ENCODE measurements at places on chromosomes 5 and 9.

GRCh38 chr5:176761755-176762154 is 48.6 kb upstream of the UNC5A start:
- DNase-seq: no peak

- DNase-seq: no peak
These were observed 3.4 kb downstream of the SLC38A9 start for GRCh38 chr5:55708732-55709131.

DNA sequence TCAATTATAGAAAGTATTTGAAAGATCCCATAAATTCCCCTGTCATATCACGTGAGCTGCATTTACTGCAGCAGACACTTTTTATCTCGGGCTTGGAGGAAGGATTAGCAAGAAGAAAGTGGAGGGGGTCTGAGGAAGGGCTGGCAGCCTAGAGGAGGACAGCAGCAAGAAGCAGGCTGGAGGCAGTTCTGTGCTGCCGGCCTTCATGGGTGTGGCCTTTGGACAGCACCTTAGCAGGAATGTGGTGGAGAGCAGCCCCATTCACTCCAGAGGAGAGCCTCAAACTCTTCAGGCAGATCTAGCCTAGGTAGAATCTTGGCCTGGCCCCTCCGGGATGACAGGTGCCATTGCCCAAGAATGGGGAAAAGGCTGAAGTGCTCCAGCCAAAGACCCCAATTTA is 89.8 kb upstream of the GABRP start:
- DNase-seq: no peak

DNA sequence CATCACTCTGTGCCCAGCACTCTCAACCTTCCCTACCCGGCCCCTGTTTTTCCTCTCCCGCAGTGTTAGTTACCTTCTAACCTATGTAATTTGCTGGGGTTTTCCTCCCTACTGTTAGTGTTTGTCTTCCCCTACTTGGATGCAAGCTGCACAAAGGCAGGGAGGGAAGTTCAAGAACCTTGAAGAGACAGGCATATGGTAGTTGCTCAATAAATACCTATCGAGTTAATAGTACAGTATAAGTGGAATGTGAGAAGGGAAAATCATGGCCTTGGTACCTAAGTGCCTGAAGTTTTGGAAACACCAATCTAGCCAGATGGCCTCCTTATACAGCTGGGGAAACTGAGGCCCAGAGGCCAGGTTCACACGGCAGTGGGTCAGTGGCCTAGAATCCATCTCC is 24.2 kb downstream of the PDGFRB start:
- no peak for DNase-seq

DNA sequence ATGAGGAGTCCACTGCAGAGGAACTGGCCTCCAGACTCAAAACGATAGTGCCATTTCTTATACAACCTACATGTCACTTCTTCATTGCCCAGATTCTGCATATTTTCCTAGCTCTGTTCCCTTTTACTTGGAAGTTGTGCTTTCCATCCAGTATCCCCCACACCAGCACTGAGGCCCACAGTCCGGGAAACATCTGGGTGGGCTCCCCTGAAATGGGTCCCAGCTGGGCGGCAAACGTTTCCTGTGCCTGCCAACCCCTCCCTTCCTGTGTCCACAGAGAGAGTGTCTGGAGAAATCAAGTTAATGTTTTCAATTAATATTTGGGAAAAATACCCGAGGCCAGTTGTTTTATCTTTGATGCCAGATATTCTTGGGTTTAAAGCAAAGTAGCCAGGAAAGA is 111.8 kb downstream of the COL23A1 start:
- no peak for DNase-seq

DNA sequence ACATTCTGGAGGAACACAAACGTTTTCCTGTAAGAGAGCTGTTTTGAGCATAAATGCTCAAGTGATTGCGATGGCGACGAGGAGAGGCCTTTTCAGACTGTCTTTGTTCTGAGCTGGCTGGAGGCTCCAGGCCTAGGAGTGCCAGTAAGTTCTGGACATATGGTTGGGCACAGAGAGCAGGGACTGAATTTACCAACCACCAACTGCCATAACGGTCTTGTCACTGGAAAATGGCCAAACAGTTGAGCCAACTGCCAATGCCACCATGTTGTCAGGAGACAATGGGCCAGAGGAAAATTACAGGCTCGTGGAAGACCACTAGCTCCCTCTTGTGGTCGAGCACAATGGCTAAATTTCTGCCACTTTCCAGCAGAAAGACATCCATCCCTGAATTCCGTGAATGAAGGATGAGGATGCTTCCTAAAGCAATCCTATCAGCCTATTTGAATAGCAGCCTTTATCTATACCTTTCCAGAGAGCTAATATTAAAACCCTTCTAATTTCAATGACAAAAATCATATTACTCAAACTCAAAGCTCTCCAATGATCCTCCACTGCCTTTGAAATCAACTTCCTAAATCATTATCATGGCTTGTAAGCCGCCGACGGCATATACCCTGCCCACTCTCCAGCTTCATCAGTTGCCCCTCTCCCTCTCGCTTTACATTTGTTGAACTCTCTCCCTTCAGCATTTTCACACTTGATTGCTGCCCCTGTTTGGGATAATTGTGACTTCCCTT is 66.9 kb upstream of the GLIS3 start:
- DNase-seq: peak; percentile 70

DNA sequence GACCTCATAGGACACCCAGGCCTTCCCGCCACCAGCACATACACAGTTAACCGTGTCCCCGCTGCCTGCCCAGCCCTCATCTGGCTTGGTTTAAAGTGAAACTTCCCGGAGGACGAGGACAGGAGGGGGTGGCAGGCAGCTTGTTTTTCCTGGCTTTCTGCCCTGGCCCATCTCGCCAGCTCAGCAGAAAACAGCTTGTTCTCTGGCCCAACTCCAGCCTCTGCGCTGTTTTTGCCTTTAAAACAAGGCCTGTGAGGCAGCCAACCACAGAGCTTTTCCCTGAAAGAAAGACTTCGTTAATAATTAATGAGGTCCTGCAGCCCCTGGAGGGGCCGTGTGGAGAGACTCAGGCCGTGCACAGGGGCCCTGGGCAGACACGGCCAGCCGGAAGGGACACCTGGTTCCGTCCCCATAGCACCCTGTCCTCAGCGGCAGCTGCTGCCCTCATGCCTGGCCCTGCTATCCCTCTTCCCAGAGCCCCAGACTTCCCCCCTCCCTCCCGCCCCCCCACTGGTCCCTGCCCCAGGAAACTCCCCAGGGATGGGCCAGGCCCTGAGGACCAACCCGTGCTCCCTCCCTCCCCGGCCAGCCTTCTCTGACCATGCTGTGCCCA is 108.7 kb downstream of the RXRA start:
- DNase-seq: peak; percentile 99

DNA sequence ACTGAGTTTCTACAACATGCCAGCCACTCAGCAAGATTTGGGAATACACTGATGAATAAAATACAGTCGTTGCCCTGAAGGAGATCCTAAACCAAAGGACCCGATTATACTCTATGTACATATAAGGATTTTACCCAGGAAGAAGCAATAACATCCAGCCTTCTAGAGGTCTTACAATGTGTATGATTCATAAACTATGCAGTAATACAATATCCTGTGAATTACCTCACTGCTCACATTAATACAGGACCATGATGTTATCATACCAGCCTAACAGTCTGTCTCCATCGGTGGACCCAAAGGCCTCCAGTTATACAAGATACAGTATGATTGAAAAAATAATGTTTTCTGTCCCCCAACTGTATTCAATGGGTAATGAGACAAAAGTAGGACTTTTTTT is 310.5 kb upstream of the TRPM3 start:
- DNase-seq: no peak

GRCh38 chr9:114370968-114371320 is 16.8 kb downstream of the AKNA start:
- no peak for DNase-seq

DNA sequence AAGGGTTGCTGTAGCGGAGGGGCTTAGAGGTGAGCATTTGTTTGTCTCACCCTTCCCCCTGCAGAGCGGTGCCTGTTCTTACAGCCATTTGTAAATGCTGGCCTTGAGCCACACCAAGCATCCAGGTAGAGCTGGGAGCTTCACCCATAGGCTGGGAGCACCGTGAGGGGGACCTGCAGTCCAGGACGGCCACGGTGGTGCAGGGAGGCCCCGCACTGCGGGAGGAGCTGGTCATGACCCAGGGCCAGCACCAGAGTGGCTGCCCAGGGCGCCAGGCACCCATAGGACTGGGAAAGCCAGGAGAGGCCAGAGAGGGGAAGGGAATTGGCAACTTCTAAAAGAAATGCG is 197.3 kb upstream of the ADAMTS16 start:
- DNase-seq: no peak

DNA sequence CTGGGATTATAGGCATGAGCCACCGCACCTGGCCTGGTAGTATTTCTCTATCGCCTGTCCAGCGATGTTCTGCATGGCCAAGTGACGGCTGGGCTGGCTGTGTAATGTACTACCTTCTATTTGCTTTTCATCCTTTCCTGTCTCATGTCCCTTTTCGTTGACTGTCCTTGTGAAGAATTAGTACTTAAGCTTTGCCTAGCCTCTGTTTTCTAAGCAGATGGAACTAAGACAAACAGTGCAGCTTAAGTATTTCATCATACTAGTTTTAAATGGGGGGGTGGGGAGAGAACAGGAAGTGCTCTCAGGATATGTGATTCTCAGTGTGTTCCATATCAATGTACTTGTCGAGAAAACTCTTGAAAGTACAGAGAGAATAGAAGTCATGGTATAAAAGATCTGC is 31.7 kb upstream of the CCL21 start:
- no peak for DNase-seq

DNA sequence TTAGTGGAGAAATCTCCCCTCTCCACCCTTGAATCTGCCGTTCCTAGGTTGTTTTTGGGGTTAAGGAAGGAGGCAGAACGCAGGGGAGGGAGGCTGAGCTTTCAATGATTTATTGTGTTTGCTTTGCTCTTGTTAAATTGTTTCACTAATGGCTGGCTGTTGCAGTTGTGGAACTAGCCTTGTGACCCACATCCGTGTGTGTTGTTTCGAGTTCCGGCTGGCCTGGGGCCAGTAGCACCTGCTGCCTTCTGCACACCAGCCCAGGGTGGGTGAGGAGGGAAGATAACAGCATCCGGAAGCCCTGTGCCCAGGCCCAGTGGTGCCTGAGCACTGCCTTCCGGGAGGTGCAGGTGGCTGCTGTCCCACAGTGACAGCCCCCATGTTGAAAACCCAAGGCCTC is 3.6 kb downstream of the ERGIC1 start:
- no peak for DNase-seq

DNA sequence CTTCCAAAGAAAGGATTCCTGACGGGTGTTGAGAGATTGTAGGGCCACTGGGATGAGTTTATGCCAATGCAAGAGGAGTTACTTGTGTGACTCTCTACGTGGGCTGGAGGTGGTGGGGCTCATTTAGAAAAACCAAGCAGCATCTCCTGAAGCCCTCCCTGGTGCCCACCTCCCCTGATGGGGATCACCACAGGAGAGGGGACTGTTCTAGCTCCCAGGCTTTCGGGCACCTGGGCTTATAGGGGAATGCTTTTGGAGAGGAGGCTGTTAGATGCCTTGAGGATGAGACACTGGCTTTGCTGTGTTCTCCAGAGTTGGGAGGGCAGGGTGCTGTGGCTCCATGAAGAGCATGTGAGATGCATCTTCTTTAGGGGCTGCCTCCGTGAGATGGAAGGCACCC is 65.0 kb downstream of the IRX1 start:
- DNase-seq: no peak

- DNase-seq: no peak
These were observed 31.3 kb upstream of the HTR4 start for GRCh38 chr5:148685520-148686134.

DNA sequence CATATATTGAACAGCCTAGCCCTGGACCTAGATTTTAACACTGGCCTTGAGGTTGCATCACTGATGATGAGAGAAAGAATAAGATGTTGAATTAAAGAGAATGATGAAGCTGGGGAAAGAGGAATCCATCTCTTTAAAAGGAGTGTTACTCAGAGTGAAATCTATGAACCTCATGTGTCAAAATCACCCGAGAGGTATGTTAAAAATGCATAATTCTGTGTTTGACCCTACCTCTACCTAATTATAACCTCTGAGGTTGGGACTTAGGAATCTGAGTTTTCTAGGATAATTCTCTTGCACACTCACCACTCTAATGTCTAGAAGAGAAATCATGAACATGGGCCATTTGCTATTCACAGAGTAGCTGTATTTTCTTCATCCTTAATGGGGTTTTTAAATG is 479.4 kb downstream of the ENC1 start:
- no peak for DNase-seq

DNA sequence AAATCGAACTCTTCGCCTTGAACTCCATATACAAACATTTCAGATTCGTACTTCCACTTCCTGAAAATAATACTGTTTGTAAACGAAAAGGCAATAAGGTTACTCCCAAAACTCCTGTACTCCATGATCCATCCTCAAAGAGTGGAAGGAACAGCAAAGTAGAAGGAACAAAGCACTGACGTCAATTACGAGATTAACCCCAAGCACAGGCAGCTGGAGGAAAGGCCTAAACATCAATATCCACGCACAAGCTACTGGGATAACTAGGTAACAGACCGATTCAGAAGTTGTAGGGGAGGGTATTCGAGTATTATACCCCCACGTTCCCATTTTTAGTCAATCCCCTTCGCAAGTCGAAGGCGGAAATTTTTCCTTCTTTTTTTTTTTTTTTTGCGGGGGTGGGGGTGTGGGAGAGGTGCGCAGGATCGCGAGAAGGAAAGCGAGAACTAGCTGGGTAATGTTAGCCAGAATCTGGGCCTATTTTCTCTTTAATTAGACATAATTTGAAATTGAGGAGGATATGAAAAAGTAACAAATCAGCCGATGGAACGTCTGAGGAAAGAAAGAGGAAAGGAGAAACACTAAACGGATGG is 909 bp downstream of the AFF4 start:
- peak; percentile 67 for DNase-seq

GRCh38 chr9:119963258-119963797 is 594.1 kb upstream of the BRINP1 start:
- DNase-seq: peak; percentile 77

- no peak for DNase-seq
These were observed 175.4 kb upstream of the CDH12 start for GRCh38 chr5:23028445-23029021.

- no peak for DNase-seq
These were observed 1026.0 kb upstream of the ARRDC3 start for GRCh38 chr5:92409134-92409533.

DNA sequence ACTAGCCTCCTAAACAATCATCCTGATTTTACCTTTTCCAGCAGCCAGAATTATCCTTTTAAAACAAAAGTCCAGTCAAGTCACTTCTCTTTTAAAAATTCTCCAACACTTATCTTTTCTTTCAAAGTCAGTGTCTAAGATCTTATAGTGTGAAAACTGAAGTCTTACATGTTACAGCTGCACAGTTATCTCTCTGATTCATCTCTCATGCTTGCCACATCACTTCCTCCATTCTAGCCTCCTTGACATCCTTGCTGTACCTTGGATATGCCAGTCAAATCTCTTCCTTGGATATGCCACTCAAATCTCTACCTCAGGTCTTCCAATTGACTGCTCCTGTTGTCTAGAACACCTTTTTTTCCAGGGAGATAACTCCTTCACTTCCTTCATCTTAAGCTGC is 361.7 kb upstream of the FTMT start:
- no peak for DNase-seq

GRCh38 chr9:111175350-111175749 is 137.1 kb upstream of the LPAR1 start:
- DNase-seq: no peak
